Stimulated activated CD4-positive, alpha-beta T cell treated with anti-CD3 and anti-CD28 coated beads, Interleukin-4, amount 100 ng/mL, for 24 hours (primary cell): ENCODE measurements at places on chromosomes 11 and 22.

DNA sequence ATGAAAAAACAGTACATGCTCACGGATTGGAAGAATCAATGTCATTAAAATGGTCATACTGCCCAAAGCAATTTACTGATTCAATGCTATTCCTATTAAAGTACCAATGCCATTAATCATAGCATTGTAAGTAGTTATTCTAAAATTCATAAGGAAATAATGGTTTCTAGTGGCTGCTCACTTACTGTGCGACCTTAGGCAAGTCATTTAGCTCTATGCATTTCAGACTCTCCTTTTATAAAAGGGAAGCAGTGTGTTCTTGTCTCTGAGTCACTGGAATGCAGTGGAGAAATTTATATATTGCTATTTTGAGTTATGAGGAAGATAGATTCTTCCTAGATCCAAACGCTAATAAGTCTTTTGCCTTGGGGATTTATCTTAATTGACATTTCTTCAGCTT, 174.8 kb downstream of the KCNA4 start:
- no peak for DNase-seq

DNA sequence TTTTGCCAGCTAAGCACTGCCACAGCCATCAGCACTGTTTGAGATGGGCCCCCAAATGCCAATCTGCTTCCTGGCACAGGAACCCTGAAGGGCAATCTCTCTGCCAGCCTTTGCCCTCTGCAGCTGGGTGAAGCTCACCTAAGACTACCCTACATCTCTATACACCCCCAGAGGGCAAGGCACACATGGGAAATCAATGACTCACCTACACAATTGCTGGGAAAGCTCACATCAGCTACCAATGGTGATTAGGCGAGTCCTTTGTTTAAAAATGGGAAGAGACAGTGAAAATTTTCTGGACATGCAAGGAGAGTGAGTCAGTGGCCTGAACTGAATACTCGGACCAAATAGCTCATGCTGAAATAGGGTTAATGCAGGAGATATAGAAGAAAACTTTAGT, 12.6 kb upstream of the PRDM11 start:
- no peak for DNase-seq

GRCh38 chr11:120013325-120014250, 124.3 kb downstream of the TRIM29 start:
- no peak for DNase-seq

GRCh38 chr11:116285026-116285425, 487.8 kb downstream of the BUD13 start:
- DNase-seq: no peak

GRCh38 chr11:58573451-58574104, 2.1 kb downstream of the LPXN start:
- peak; percentile 82 for DNase-seq

DNA sequence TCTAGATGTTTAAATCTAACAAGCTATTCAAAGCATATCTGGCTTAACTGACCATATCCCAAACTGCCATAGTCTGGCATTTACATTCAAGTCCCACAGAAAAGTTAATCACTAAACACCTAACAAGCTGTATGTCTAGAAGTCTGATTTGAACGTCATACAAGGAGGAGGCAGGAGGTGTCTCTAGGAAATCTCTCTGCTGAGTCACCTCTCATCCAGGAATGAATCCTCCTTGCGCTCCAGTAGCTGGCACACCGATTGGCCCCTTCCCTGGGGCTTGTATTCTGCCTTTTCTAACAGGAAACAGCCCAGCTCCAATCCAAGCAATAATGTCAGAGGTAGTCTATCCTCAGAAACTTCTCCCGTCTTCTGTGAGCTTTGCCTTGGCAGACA, 31.8 kb downstream of the FEZ1 start:
- no peak for DNase-seq

- DNase-seq: peak; percentile 88
These were observed 717 bp downstream of the OSM start for GRCh38 chr22:30265823-30266444.

DNA sequence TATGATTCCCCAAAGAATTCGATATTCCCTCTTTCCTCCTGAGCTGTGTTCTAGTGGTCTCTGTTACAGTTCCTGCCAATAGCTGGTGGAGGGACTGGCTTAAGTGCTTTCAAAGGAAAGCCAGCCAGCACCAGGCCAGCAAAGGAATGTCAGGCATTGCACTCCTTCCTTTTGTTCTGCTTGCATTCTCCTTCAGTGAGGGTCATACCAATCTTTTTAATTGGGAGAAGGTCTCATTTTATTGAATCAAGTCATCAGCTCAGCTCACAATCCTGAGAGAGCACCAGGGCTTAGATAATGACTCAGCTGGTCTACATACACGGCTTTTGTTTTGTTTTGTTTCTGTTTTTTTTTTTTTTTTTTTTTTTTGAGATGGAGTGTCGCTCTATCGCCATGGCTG, 222.9 kb downstream of the NAV2 start:
- no peak for DNase-seq

DNA sequence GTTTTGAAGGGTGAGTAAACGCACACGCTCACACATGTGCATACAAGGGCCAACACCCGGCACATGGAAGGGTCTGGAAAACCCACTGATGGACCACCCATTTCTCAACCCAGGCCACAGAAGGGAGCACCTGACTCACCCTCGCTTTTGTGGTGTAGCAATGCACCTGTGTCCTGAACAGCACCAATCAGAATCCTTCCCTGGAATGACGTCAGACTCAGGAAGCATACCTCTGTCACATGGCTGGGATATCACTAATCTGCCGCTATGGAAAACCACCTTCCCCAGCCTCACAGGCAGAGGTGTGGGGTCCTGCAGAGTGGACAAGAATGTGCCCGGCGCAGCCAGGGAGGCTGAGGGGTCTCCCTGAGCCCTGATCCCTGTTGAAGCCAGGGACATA, 9.0 kb upstream of the OSM start:
- DNase-seq: peak; percentile 24

GRCh38 chr22:44245867-44246266, 65.1 kb downstream of the PARVG start:
- no peak for DNase-seq

DNA sequence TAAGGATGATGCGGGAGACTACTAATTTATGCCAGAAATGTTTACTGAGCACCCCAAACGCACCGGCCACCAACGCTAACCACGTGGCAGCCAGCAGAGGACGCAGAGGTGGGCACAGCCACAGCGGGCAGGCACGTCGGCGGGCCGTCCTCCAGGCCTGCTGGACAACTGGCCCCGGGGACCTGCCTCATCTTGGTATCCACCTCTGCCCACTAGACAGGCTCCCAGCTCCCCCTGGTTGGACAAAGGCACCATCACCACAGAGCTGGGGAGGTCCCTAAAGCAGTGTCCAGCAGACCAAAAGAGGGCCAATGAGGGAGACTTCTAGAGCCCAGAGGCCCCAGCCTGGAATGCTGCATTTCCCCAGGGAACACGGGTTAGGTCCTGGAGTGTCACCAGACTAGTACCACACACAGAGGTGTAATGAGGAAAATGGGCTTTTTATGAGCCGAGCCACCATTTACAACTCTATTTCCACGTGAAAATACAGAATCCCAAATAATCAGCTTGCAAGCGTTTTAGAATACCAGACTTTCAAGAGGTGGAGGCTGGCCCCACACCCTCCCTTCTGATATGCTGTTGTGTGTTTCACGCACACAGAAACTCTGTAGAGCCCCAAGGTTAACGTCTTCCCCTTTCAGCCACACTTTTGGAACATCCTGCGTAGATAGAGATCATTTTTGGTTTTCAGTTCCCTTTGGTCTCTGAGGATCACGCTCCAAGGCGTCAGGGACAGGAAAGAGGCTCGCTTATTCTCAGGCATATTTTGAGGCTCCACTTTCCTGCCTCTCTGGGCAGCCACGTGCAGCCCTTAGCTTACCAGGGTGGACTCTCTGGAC, 23.7 kb upstream of the BID start:
- DNase-seq: no peak

DNA sequence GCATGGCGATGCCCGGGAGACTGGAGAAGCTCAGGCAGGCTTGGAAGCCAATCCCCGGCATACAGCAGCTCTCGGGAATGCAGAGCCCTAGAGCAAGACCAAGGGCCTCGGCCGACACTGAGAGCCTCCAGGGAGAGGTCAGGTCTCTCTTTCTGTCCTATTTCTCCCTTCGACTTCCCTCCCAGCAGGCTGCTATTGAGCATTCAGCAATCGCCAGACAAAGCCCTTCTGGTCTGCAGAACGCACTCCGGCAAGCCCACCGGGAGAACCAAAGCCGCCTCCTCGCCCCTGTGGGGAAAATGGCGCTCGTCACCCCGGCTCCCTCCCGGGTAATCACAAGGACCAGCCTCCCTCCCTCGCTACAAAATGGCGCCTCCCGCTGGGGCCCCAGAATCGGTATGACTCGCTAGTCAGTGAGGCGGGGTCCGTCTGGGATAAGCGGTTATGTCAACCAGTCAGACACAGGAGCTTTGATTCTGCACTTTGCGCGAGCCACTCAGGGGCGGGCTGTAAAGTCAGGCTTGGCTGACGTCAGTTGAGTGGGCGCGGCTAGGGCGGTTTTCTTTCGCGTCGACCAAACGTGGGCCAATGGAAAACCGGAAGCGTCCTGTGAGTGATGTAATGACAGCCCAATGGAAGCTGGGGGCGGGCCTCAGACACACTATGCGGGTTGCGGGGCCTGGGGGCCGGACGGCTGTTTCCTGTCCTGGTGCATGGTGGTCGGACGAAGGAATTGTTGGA, at the start of gene ZNF143:
TSS of gene ZNF143 (plus strand) at position 691 of the 741 bp plus-strand sequence. CDS start 10,297 bp downstream, outside the sequence.
- peak; percentile 100 for DNase-seq

DNA sequence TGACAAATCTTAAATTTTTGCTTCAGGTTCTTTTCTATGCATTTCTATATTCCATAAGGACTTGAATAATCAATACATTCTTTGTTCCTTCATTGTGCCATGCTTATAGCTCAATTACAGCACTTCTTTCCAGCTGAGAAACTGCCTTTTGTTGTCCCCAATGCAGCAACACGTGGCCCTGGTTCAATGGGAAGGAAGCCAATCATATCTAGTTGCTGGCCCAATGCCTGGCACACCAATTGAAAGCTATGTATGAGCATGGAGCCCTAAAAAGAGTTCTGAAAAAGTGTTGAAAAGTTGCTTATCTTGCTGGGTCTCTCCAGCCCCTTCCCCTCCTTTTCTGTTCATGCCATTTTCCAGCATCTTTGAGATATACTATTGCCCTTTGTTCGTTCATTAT, 448.0 kb upstream of the FAT3 start:
- DNase-seq: no peak

- no peak for DNase-seq
These were observed 86.6 kb downstream of the DDX10 start for GRCh38 chr11:108751444-108751843.

- no peak for DNase-seq
These were observed 384.8 kb downstream of the TMEM135 start for GRCh38 chr11:87422566-87422965.

DNA sequence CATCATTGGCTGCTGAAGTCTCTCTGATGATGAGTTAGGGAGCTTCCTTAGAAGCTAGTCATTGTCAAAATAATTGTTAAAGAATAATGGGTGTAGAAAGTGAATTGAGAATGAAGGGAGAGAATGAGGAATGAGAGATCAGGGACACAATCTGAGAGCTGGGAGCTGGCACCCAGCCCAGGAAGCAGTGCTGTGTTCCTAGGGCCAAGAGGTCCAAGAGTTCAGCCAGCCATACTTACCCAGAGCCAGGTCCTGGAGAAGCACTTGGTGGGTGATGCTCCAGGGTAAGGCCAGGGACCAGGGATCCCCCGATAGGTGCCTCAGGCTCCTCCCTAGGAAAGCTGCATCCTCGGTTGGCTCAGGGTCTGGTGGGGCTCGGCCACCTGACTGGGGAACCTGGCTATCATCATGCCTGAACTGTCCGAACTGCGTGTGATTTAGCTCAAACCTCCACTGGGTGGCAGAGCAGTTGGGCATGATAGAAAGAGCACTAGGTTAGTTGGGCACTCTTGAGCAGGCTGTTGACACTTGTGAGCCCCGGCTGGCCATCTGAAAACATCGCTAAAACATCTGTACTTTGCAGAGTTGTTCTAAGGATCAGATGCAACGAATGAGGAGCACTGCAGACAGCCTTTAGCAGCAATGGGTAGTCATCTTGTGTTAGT, 123.9 kb upstream of the NCAM1 start:
- DNase-seq: no peak

- no peak for DNase-seq
These were observed 13.9 kb downstream of the CSRP3 start for GRCh38 chr11:19187833-19188258.
